Left lung (tissue), 14 donors: ENCODE measurements at places on chromosomes 11 and 22. TPM values are rescaled to one million over a fixed set of nuclear protein-coding genes. Genes with fewer than 3 reads are reported as not detected.

DNA sequence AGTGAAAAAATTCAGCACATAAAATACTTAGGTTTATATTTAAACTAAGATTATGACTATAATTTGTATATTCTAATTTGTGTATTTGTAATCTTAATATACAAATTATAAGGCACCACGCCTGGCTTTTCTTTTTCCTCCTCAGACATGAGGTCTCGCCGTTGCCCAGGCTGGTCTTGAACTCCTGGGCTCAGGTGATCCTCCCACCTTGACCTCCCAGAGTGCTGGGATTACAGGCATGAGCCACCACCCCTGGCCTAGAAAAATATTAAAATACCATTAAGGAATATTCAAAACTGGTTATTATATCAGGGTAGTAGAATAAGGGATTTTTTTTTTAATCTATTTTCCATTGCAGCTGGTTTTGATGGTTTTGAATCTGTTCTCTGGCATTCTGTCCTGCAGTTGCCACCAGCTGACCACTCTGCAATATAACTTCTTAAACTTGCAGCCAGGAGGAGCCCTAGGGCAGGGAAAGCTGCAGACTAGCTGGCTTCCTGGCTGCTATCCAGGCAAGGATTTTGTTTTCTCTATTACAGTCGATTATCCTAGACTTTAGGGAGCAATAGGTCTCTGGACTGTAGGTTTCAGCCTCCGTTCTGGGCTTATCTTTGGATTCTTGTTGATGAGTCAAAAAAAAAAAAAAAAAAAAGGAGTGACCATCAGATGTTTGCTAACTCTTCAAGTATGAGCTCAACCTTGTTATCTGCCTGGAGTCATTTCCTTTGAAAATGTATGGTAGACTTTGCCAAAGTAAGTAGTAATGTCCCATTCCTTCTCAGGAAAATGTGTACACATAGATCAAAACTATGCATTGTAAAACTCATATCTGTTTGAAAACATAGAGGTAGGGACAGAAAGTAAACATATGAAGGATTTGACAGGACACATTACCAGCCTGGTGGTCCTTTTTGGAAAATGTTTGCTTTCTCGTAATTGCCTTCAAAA lies 13.2 kb downstream of the POLA2 start:
- peak; percentile 82 for DNase-seq

Gene MS4A6E
- total RNA-seq = 4.0 TPM

DNA sequence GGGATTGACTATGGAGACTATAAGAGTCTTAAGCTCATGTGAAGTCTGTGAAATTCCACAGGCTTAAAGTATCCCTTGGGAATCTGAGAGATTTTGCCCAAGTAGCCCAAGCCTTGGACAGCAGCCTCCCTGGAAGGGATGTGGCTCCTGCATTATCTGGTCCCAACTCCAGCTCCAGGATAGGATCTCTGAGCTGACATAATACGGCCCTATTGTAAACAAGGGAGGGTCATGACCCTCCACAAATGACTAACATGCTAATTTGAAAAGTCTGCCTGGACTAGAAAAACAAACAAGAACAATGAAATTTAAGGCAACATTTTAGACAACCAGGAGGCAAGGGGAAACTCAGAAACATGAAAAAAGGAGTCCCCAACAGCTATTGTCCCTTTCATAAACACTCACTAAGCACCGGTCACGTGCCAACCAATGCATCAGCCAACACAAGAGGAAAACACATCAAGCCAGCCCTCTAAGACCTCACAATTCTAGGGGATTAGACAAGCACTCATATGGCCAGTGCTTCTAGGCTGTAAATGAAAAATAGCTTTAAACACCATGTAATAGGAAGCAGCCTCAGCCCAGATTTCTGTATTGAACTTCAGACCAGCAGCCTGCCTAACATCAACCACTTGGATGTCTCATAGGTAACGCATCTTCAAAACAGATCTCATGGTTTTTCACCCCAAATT lies 101.2 kb upstream of the TIMP3 start:
- DNase-seq = no peak

GRCh38 chr11:12417691-12418611 lies 40.6 kb downstream of the PARVA start:
- no peak for DNase-seq

DNA sequence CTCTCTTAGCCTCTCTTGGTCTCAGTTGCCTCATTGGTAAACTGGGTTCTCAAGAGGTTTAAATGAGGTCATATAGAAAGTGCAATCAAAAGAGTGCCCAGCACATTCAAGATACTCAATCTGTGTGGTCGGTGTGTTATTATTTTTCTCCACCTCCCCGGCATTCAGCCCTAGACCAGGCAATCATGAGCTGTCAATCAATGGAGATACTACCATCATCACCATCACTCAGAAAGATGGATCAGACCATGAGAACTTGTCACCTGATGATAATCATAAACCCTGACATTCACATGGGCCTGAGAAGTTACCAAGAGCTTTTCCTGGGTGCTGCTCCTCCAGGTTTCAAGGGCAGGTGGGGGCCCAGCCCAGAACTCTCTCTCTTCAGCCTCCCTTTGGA lies 166.1 kb downstream of the MN1 start:
- no peak for DNase-seq
